ENCODE measurements at places on chromosomes 2 and 18.

DNA sequence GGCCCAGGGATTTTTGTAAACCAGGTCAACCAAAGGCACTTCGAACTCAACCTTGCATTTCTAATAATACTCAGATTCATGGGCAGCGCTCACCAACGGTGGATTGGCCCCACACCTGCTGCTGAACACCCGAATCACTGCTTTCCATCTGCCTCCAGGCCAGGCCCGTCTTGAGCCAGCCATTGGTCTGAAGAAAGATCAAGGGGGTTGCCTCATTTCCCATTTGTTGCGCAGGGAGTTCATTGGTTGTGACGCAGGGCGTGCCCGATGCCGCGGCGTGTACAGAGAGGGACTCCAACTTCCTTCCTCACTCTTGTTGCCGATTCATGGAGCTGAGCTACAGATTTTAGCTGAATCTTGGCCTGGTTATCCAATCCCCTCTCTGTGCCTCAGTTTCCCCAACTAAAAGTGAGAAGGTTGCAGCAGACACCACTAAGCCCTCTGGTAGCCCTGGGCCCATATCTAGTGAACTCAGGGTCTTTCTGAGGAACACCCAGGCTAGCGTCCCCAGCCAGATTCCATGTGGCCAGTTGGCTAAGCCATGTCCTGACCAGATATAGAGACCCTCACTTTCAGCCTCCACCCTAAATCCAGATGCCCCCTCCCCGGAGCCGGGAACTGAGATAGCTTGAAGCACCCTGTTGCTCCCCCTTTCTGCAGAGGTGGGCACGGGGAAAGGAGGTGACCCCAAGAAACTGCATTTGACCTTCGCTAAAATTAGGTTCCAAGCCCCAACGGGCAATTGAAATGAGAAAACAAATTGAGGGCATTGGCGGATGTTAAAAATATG lies 60.9 kb upstream of the HPCAL1 start:
- no peak for DNase-seq

GRCh38 chr2:174903264-174903556 lies 102.0 kb downstream of the CHN1 start:
- no peak for DNase-seq

- no peak for DNase-seq
Measured at GRCh38 chr2:205700331-205701132, 18.2 kb downstream of the NRP2 start.

DNA sequence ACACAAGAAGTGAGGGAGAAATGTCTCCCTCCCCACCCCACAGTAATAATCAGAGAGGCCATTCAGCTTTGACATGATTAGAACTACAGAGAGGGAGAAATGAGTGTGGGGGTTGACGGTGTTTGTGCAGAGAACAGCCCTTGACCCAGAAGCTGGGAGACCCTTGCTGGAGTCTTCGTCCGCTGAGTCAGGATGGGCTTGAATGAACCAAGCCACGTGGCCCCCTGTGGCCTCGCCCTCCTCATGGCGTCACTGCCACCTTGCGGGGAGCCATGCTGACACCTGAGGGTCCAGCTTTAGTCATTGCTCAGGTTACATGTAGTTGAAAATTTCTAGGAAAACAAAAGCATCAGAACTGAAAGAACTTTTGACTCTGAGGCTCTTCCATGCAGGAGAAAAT lies 101.2 kb downstream of the DGKD start:
- DNase-seq = no peak

DNA sequence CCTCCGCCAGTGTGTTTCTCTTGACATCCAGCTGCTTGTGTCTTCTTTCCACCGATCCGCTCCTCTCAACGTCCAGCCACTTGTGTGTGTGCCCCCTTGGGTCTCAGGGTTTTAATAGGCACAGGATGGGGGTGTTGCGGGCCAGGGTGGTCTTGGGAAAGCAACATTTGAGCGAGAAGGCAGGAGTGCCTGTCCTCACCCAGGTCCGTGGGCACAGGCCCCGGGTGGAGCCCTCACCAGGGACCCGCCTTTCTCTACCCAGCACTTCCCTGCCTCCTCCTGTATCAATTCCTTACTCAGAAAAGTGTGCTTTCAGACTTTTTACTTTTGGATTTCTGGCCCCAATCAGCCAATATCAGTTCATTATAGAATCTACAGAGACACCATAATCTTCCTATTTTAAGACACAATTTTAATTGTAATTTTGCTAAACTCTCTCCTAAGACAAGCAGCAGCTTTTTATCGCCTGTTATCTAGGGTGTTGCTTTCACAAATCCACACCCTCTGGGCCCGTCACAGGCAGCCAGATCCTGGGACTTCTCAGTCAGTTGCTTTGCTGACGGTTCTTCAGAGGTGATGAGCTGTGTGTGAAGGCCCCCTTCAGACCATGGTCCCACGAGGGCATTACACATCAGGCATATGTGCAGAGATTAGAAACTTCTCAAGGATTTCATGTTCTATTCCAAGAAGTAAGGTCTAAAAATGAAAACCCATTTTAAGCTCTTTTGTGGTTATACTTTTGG lies 96.0 kb upstream of the FHL2 start:
- DNase-seq = no peak

GRCh38 chr2:132646540-132647108 lies 23.4 kb downstream of the LYPD1 start:
- no peak for DNase-seq

DNA sequence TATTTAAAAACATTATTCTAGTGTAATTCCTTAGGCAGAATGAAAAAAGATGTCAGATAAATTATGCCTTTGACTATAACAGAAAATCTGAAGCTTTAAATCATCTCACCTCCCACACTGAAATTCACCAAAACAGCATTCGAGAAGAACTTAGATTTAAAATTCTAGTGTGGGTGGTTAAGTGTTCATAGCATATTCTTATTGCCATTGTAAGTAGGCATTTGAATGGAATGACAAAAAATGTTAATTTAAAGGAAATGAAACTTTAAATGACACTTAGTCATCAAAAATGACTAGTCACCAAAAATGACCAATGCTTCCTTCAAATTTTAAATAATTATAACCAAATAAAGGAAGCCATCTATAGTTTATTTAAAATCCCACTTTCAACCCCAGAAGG lies 7.0 kb upstream of the ZNF407 start:
- DNase-seq = no peak

- DNase-seq = peak; percentile 73
Measured at GRCh38 chr2:113273027-113273551, 5.6 kb downstream of the PAX8 start.

GRCh38 chr2:42102591-42103450 lies 55.0 kb downstream of the PKDCC start:
- peak; percentile 51 for DNase-seq

- no peak for DNase-seq
Measured at GRCh38 chr2:2597712-2598111, 266.6 kb upstream of the MYT1L start.
